NCI-H1048 (cell line): ENCODE measurements at places on chromosomes 12 and 14.

DNA sequence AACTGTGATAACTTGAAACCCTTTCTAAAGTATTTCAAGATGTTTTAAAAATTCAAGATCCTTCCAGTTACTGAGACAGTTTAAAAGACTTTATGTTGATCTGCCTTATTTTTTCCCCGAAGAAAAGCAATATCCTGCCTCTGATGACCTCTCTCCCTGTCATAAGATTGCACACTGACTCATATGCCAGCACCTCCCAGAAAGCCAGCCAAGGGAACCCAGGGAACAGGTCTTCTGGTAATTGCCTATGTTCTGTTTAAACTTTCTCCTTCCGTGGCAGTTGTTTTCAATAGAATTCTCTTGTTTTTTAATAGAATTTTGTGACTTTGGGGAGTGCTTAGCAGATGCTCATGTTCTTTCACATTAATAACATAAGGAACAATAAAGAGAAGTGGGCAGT lies 300.2 kb upstream of the PRKD1 start:
- DNase-seq, result no peak

- no peak for DNase-seq
Measured at GRCh38 chr12:94255006-94255405, 106.6 kb downstream of the PLXNC1 start.

- no peak for DNase-seq
Measured at GRCh38 chr12:70365398-70365647, 767 bp upstream of the KCNMB4 start.

DNA sequence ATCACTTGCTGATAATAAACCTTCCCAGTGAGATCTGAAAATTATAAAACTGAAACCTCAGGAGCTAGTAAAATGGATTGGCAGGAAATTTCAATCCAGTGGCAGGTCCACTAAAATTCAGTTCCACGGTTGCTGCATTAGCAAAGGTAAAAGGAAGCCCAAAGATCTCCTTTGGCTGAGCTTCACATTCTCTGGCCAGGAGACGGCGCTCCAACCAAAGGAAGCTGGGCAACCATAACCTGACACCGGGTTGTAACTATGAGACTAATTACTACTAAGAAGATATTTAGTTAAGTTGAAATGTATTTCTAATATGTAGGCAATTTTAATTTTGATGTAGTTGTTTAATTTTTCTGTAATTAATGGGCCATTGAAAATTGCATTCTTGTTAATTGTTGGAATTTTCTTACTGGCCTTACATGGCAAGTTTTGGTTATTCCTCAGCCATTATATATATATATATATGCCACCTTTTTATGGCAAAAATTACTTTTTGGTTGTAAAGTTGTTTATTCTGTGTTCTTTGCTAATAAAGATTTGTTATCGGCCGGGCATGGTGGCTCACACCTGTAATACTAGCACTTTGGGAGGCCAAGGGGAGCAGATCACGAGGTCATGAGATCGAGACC lies 17.0 kb downstream of the OR8S1 start:
- no peak for DNase-seq

DNA sequence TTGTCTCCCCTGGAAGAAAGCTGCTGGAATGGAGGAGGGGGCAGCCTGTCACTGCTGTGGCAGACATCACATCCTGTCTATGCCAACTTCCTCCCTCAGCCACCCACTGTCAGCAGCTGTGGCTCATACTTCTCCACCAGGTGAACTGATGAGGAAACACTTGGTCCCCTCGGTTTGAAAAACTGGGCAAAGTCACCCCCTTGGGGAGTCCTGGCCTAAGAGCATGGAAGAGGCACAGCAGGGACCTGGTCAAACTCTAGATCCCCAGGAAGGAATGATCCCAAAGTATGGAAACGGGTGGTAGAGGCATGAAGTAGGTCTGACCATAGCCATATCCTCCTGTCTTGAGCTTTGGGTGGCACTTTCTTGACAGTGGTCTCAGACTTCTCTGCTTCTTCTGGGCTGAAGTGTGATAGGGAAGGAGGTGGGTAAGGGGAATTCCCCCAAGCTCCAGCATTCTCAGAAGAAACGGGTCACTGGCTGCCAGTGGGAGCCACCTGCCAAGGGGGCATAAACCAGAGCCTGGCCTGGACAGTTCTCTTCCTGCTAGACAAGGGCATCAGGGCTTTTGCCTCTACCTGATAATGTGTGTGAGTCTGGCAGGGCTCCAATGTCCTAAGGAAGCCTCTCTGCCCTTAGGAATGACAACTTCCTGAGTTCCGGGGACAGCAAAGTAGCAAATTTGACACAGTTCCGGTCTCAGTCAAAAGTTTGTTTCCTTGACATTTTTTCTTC lies 36.0 kb downstream of the FMNL3 start:
- DNase-seq, result no peak

DNA sequence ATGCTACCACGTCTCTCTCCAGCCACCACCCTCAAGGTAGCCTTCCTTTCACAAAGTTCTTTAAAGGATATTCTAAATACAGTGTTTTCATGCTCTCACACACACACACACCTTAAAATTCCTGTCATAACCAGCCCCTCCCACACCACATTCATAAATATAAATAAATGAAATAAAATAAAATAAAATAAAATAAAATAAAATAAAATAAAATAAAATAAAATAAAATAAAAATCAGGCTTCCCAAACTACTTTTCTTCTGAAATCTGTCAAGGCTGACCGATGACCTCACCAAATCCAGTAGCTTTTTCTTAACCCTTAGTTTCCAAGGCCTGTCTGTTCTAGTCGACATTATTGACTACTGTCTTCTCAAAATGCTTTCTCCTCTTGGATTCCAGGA lies 378.4 kb downstream of the SEC23A start:
- DNase-seq, result no peak

GRCh38 chr14:61518403-61518802 lies 176.9 kb upstream of the HIF1A start:
- DNase-seq, result no peak

- no peak for DNase-seq
Measured at GRCh38 chr12:129704232-129704830, 199.5 kb downstream of the TMEM132D start.

- DNase-seq, result no peak
Measured at GRCh38 chr12:125330645-125331341, 265.6 kb downstream of the AACS start.

GRCh38 chr14:88163731-88164255 lies 158.9 kb downstream of the GPR65 start:
- DNase-seq, result no peak

DNA sequence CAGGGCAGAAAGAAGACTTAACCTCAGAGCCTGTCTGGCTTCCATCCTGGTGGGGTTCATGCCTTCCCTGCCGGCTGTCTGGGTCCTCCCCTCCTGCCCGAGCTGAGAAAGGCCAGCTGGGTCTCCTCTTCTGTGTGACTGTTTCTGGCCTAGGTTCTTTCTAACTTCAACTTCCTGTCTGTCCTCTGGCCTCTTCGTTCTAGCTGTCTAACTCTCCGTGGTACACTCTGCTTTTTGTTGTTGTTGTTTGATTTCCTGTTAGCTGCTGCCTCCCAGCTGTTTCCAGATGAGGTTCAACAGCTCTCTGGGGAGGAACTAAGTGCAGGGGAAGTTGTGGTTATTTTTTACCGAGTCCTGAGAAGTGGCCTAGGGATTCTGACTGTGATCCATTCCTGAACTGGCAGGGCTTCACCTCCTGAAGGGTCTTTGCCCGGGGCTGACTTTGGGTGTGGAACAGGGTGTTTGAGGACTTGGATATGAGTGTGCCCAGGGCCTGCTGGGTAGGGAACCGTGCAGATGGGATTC lies 3.2 kb downstream of the MLXIP start:
- no peak for DNase-seq

- no peak for DNase-seq
Measured at GRCh38 chr12:66776974-66777373, 98.1 kb upstream of the GRIP1 start.

- no peak for DNase-seq
Measured at GRCh38 chr12:77722536-77722935, 108.2 kb upstream of the NAV3 start.

DNA sequence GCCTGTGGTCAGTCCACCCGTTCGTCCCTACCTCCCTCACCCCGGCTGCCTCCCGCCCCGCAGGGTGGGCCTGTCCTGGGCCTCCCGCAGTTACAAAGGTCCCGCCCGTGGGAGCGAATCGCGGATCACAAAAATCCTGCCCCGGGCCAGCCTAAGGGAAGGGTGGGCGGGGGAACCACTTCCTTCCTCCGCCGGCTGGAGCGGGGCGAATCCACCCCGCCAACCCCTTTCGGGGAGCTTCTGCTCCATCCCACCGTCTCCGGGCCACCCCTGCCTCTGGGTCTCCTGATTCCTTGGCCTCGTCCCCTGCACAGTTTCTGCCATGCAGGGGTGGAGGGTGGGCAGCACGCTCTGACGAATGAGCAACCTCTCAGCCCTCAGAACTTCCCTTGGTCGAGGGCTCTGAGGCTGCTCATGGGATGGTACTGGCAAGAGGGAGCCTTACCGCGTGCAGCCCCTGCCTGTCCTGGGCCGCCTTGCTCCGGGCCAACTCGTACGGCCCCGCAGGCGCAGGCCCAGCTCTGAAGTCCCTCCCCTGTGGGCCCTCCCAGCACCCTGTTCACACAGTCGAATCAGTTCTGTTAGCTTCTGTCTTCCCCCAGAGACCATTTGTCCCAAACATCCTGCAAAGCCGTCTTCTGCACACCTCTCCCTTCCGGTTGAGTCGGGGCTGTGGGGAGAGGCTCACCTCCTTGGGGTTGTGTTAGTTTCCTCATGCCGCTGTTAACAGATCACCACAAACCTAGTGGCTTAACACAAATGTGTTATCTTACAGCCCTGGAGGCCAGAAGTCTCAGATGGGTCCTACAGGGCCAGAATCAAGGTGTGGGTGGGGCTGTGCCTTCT lies 589 bp upstream of the HVCN1 start:
- no peak for DNase-seq

- DNase-seq, result no peak
Measured at GRCh38 chr12:6894321-6894720, 10.3 kb upstream of the LRRC23 start.

DNA sequence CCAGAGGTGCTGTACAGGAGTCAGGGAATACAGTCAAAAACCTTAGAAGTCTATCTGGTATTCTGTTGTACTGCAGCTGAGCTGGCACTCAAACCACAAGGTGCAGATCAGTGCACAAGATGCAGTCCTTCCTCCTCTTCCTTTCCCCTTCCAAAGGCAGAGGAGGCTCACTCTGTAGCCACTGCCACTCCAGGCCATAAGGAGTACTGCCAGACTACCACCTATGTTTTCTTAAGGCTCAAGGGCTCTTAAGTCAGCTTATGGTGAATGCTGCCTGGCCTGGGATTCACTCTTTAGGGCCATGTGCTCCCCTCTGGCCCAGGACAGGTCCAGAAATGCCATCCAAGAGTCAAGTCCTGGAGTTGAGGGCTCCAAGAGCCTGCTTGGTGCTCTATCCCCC lies 200.3 kb downstream of the CRADD start:
- no peak for DNase-seq

DNA sequence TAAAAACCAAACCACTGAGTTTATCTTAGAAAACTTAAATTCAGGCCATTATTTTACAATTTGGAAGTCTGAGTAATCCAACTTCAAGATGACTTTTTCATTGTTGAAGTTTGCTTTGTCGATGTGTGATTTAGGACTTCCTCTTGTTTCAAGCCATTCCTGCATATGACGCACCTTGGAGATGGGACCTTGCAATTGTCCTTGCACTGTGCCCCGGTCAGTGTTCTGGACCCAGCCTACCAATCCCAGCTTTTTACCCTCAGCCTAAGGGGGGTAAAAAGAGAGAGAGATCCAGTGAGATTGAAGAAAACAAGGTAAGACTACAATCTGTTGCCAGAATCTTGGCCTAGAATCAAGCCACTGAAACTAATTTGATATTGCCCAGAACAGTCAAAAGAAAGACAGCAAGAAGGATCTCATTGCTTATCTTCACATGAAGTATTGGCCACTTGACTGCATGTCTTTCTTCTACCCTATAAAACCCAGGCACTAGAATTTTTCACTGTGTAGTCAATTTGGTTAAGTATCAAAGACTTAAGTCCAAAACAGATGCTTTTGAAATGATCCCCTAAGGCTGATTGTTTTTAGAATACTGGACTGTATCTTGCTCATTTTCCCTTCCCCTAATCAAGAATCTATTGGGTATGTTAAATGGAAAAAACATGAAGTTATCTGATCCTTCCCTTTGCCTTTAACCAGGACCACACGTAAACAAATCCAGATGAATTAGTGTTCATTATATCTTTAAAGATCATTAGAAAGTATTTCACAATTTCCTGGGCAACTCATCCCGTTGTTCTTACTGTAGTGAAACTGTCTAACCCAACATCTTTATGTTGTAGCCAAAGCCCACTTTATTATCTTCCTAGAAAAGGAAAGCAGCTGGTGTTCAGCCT lies 2.4 kb upstream of the MLH3 start:
- DNase-seq, result no peak

DNA sequence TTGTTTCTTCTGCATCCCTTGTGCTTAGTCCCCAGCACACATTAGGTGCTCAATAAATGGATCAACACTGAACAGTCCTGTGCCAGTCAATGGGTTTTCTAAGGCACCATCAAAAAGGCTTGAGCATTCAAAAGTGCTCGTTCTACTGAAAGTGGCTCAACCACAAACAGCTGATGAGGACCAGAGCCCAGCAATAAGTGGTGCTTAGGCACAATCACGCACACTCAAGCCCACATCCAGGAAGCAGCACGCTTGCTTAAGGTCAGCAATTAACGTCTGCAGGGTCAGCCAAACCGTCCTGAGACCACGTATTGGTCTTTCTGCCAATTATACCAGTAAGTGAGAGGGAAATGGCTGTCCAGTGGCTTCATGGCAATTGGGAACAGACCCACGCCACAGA lies 56.5 kb downstream of the PRIMA1 start:
- no peak for DNase-seq

GRCh38 chr12:77754086-77754485 lies 76.6 kb upstream of the NAV3 start:
- DNase-seq, result no peak

DNA sequence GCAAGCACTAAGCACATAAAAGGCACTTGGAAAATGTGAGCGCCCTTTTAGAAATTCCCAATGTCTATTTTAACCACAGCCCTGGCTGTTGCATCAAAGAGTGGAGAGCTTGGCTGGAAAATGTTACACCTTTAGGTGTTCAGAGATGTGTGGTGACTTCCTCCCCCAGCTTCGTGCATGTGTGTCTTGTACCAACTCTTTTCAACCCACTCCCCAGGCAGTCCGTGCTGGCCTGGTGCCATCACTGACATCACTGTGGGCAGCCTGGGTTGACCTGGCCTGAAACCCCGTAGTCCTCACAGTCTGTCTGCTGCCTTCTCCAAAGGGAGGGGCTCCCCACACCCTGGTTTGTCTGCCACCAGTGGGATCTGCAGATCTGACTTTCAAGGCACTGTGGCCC lies 101.8 kb downstream of the SCARB1 start:
- DNase-seq, result no peak

GRCh38 chr14:20823859-20824258 lies 21.2 kb upstream of the RNASE1 start:
- DNase-seq, result no peak

GRCh38 chr12:56804684-56805083 lies 41.6 kb downstream of the HSD17B6 start:
- DNase-seq, result no peak
